Gastroesophageal sphincter (tissue), 4 donors: ENCODE measurements at places on chromosomes 6 and 20.

DNA sequence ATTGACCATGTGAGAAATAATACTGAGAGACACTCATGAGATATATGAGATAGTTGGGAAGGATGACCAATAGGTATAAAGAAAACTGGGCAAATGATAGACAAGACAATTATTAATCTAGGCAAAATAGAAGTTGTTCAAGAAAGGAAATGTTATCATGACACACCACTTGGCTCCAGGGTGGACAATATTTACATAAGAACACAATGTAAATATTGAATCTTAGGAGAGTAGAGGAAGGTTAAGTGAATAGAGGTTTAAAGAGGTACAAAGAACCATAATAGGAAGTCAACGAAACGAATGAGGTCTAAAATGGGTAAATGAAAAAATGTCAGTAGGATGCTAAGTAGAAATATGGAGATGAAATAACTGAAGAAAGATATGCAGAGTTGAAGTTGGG is 126.5 kb downstream of the MBOAT1 start:
- ATAC-seq = no peak

DNA sequence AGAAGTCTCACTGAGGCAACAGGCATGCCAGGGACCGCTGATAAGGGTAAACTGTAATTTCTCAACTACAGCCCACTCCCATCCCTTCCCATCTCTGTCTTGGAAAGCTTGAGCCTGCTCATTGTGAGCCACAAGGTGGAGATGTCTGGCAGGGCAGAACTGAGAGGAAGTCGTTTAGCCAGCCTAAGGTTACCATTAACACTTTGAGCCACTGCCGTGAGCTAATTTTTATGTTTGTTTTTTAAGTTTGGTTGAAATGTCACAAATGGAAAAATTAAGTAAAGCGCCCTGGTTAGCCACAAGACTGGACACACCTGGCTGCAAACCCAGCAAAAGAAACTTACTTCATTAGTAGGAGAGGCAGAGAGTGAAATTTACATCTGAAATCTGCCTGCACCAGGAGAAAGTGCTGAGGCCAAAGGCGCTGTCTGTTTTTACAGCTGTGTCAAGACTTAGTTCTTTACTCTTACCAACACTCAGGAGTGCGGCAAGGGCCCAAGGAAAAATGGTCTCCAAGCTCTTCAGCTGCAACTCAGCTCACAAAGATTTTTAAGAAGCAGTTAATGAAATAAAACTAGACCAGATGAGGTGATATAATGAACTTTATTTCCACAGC is 50.0 kb upstream of the FAM83C start:
- no peak for ATAC-seq

- ATAC-seq = no peak
Measured at GRCh38 chr6:154984146-154984545, 11.0 kb upstream of the TIAM2 start.

DNA sequence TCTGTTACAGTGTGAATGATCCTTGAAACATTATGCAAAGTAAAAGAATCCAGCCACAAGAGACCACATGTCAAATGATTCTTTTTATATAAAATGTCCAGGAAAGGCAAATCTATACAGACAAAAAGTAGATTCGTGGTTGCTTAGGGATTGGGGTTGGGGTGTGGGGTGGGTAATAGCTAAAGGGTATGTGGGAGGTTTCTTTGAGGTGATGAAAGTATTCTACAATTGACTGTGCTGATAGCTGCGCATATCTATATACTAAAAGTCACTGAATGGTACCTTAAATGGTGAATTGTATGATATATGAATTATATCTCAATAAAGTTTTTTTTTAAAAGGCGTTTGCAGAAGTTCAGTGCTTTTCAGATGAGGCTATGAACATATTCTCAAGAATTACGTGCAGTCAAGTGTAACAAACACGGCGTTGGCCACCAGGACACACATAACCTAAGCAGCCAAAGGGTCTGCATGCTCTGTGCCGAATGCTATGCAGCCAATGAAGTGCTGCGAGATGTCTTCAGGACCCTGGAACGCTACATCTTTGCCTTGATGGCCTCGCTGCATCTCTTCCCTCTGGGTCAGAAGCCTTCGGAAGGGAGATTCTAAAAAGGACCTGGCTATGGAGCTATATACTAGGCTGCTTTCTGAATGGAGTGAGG is 96.9 kb downstream of the SCML4 start:
- no peak for ATAC-seq

- no peak for ATAC-seq
Measured at GRCh38 chr6:43669922-43670622, 17.5 kb downstream of the MRPS18A start.

- no peak for ATAC-seq
Measured at GRCh38 chr20:17317341-17317740, 90.5 kb downstream of the PCSK2 start.

- ATAC-seq = no peak
Measured at GRCh38 chr6:84575264-84575663, 189.1 kb downstream of the TBX18 start.

- no peak for ATAC-seq
Measured at GRCh38 chr20:6053776-6054688, at the start of gene LRRN4. LRRN4 (minus strand) TSS chr20:6054060; CDS start chr20:6052799, 1,261 bp downstream.

GRCh38 chr6:101398716-101399615 is 5.5 kb downstream of the GRIK2 start:
- no peak for ATAC-seq

DNA sequence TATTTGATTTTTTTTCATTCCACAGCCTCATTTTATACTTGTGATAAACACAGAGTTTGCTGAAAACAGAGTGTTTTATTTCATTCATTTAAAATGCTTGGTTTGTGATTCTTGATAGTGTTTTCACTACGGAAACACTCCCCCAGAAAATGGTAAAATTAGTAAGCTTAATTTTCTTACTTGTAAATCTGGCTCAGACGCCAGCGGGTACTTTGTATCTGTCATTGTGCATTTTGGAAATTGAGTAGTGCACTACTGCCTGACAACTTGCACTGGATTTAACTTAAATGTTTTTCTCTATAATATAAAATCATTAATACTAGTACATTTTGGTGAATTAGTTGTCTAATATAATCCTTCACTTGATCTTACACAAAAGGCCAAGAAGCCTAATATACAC is 37.0 kb upstream of the HINT3 start:
- ATAC-seq = no peak

DNA sequence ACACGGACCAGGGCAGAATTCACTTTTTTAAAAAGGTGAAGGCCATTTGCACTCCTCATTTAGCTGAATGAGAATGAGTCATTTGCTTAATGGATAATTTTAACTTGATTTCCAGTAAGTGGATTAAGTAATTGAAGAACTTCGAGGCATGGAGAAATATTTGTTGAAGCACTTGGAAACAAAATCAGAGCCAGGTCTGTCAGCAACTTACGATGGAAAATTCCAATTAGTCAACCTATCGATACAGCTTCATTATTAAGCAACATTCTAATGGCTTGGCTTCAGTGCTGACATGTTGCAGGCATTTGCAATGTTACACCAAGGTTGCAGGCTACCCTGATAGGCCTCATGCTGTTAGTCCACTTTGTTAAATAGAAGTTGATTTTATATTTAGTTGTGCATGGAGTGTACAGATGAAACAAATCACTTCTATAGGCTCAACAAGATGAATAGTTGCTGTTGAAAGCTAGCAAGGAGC is 423.5 kb upstream of the SLC35B3 start:
- ATAC-seq = no peak

GRCh38 chr6:127348028-127348661 is 4.7 kb upstream of the ECHDC1 start:
- no peak for ATAC-seq

- no peak for ATAC-seq
Measured at GRCh38 chr6:156164701-156165452, 612.3 kb upstream of the ARID1B start.

DNA sequence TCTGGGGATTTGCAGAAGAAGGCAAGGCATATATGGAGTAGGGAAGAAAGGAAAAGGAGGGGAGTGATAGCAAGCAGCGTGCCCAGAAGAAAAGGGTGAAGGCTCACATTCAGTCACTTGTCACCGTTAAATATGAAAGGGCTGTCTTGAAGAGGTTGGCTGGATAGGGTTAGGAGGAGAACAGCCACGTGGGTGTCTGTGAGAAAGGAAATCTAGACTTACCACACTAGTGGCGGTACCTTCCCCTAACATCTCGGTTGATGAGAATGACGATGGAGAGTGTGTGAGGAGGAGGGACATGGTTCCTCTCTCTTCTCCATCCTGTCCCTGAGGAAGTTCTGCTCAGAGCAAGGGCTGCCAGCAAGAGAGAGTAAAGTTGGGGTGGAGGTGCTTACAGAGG is 74.3 kb upstream of the CCN6 start:
- ATAC-seq = no peak

DNA sequence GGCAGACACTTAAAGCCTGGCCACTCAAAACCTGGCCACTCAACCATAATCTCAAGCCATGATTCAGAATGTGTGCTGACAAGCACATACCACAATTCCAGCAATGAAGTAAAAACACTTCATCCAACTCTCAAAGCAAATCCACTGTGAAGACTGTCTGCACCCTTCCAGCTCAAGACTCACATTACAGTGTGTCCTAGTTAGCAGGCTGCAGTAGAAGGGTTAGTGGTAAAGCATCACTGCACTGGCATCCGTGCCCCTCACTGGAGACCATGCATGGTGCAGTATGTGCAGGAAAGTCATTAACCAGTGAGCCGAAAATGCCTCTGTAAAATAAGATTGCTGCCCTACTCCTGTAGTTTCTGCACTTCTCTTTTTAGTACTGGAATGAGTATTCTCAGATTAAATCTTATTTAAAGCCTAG is 43.4 kb downstream of the SLC23A2 start:
- ATAC-seq = no peak

DNA sequence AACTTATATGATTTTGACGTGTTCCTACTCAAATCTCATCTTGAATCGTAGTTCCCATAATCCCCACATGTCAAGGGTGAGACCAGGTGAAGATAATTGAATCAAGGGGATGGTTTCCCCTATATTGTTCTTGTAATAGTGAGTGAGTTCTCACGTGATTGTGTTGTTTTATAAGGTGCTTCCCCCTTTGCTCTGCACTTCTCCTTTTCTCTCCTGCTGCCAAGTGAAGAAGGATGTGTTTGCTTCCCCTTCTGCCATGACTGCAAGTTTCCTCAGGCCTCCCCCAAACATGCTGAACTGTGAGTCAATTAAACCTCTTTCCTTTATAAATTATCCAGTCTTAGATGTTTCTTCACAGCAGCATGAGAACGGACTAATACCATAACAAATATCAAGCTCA is 83.2 kb downstream of the MANEA start:
- ATAC-seq = no peak

- no peak for ATAC-seq
Measured at GRCh38 chr20:3459881-3460307, 10.9 kb upstream of the ATRN start.

DNA sequence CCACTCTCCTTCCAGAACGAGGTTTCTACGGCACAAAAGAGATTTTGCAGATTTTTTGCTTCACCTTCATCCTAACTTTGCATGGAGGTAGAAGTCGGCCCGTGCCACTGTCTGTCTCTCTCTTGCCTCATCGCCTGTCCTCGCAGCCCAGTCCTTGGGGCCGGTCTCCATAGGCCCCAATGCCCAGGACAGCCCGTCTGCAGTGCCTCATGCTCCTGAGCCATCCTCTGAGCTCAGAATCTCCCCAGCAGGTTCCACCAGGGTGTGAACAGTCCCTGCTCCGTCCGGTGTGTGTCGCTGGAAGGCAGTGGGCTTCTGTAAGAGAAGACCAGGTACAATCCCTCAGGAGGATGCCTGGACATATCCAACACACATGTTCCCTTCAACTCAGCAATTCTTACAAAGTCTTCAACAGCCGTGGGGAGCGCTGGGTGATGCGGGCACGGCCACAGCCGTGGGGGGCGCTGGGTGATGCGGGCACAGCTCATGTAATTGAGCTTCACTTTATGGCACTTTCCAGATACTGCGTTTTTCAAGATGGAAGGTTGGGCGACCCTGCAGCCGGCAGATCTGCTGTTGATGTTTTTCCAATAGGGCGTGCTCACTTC is 231.9 kb downstream of the DLL1 start:
- no peak for ATAC-seq

- ATAC-seq = no peak
Measured at GRCh38 chr20:44075950-44076232, 111.1 kb downstream of the JPH2 start.

DNA sequence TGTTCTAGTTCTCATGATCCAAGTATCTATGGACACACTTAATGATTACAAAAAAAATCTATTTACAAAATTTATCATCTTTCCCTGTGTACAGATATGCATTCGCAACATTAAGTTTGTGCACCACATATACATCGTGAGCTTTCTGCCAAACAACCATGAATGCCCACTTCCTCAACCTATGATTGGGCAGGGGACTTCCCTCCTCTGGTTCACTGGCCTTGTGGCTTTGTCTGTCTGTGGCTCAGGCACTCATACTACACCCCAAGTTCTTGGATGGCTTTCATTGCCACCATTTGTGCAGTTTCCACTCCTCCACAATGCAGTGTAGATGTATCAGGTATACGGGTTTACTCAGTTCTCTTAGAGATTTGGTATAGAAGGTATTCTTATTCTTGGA is 74.9 kb downstream of the HS3ST5 start:
- no peak for ATAC-seq

DNA sequence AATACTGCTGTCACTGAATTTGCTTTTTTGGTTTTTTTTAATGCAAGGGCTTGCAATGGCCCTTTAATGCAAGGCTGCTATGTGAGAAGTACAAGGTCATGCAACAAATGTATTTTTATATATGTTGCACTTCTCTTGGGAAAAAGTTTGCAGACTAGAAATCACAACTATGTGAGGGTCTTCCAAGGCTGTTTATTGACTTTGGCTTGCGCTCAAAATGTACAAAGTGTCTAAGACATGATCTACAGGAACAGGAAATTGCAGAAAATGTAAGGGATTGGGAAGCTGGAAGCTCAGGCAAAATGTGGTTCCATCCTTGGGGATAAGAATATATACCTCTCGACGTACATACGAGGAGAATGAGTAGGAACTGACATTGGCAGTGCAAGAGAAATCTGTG is 92.2 kb upstream of the F13A1 start:
- ATAC-seq = no peak

DNA sequence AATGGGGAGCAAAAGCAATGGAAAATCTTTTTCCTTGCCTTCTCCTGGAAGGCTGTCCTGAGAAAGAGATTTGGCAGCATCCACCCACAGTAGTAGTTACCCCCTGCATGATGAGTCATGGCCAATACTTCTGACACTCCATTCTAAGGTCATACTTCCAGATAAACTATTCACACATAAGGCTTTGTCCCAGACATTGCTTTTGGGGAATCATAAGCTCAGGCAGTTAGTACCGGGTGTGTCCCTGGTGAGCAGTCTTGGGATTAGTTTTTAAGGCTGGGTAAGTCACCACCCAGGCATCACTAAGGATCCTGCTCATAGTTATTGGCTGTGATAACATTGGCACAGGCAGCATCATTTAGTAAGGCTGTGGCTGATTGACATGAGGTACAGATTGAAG is 160.6 kb upstream of the GGTLC1 start:
- no peak for ATAC-seq
